ENCODE measurements at places on chromosomes 1 and 21.

DNA sequence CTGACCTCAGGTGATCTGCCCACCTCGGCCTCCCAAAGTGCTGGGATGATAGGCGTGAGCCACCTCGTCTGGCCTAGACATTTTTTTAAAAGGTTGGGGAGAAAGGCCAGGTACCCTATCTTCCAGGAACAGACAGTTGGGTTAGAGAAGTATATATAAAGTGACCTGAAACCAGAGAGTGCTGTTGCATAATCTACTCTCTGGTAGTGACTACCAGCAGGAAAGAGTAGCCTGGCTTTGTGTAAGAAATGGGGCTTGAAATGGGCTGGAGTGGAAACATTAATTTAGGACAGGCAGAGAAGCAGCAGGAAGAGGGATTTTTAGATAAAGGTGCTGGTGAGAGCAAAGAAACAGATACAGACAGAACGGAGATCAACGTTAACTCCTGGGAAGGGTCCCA, 125.8 kb upstream of the HOOK1 start:
- no peak for DNase-seq

- no peak for DNase-seq
Measured at GRCh38 chr1:186491336-186491735, 30.4 kb upstream of the PDC start.

GRCh38 chr1:10980094-10980577, 32.3 kb upstream of the TARDBP start:
- DNase-seq = no peak

DNA sequence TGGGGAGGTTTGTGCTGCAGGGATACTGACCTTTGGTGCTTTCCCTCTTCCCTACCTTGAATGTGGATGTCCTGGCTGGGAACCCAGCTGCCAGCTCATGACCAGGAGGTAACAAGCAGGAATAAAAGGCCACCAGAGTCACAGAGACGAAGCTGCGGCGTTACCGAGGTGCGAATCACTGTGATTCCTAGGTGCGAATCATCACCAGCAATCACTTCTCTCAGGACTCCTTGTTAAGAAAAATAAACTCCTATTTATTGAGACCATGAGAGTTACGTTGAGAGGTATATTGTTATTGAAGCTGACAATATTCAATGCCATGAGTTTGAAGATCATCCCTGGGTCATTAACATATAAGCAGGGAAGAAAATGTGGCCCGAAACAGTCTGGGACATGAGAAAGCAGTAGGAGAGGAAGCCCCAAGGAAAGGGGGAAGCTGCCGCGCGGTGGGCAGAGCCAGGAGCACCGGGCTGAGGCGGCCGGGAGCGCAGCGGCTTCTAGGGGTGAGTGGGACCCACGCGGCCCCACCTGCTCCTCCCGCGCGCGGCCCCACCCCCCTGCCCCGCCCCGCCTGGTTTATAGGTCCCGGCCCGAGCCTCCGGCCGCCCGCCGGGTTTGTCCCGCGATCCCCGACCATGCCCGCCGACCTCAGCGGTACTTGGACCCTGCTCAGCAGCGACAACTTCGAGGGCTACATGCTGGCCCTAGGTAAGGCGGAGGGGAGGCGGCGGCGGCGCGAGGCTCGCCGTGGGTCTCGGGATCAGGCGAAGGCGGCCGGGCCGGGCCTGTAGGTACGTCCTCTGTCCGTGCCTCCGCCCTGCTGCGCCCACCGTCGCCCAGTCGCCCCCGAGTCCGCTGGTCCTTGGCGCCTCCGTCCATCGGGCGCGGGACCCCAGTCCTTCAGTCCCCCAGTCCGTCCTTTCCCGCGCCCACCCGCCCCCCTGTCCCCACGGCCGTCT, at the start of gene RBP7:
RBP7 (plus strand) TSS at position 605 of the 959 bp plus-strand sequence; CDS start at position 636, 31 bp downstream.
- DNase-seq = no peak

DNA sequence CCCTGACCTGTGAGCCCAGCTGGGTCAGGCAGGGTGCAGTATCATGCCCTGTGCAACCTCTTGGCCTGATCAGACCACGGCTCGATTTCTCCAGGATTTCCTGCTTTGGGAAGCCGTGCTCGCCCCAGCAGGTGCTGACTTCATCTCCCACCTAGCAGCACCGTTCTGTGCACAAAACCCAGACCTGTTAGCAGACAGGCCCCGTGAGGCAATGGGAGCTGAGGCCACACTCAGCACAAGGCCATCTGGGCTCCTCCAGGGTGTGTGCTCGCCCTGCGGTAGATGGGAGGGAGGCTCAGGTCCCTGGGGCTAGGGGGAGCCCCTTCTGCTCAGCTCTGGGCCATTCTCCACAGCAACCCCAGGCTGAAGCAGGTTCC, 29.6 kb downstream of the SLC19A1 start:
- no peak for DNase-seq

DNA sequence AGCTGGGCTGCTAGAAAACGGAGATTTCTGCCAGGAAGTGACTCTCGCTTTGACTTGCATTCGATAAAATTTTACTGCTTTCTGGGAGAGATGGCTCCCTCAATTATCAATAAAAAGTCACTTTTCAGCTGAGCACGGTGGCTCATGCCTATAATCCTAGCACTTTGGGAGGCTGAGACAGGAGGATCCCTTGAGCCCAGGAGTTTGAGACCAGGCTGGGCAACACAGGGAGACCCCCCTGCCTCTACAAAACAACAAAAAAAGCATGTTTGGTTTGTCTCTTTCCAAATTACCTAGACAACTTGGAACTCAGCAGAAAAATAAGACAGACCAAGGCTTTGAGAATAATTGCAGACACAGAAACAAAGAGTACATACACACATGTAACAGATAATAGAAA, 12.9 kb upstream of the ENSA start:
- DNase-seq = no peak

- no peak for DNase-seq
Measured at GRCh38 chr1:17733661-17734060, 21.5 kb upstream of the ACTL8 start.

DNA sequence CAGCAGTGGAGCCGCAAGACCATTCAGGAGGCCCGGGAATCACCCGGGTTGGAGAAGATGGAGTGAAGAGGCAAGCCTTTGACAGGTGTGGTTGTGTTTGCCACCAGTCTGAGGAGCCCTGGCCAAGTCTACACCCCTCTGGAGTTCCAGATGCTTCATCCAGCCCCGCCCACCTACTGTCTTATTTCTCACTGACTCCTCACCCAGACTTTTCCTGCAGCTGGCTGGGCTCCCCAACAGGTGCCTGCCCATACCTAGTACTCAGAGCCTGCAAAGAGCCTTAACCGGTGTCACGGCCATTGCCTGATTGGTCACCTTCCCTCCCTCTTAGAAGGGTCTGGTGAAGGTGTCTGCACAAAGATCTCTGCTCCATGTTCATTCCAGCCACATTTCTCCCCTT, 16.0 kb downstream of the SLC9A1 start:
- DNase-seq = no peak

DNA sequence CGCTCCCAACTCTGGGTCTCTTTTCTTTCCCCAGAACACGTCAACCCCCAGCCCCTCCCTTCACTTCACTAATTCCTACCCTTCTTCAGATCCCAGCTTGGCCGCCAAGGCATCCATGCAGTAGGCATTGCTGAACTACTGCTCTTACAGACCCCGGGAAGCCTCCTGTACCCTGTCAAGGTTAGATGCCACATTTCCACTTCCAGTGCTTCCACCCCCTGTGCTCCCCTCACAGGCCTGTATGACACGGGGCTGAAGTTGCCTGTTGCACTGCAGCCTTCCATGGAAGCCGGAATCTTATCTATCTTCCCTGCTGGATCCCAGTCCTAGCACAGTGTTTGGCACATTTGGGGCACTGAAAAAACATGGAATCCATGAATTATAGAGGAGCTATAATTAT, 99.0 kb upstream of the SOD1 start:
- no peak for DNase-seq

GRCh38 chr1:35707601-35708440, 10.9 kb downstream of the C1orf216 start:
- no peak for DNase-seq

- no peak for DNase-seq
Measured at GRCh38 chr21:44337941-44338895, 972 bp downstream of the CFAP410 start.

DNA sequence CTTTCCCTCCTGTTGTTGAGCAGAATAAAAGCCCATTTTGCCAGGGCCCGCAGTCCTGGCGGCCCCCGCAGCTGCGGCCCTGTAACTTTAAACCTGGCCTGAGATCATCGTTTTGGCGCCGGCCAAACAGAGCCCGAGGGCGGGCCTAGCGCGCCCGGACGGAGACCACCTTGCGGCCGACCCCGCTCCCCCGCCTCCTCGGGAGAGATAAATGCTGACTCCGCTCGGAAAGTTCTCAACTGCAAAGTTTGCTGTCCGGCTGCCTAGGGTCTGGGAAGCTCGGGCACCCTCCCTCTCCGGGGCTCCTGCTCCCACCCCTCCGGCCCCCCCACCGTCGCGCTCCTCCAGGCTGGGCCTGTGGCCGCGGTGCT, at the start of gene PDPN:
PDPN (plus strand) TSS at position 238 of the 371 bp plus-strand sequence. CDS start 202 bp downstream, outside the sequence.
- DNase-seq = no peak

GRCh38 chr1:16092923-16093511, 19.6 kb upstream of the FAM131C start:
- no peak for DNase-seq

DNA sequence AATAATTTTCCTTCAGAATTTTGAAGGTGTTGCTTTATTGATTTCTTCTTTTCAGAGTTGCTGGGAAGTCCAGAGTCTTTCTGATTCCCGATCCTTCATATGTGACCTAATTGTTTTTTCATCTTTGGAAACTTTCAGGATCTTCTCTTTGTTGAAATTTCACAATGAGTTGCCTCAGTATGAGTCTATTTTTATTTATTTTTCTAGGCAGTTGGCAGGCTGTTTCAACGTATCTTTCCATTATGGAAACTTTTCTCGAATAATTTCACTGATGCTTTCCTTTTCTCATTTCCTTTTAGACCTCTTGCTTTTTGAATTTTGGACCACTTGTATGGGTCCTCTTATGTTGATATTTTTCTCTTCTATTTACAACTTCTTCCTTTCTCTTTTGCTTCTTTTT, 354.3 kb downstream of the TGFB2 start:
- no peak for DNase-seq

GRCh38 chr1:90721210-90722194, 4.4 kb upstream of the BARHL2 start:
- no peak for DNase-seq

DNA sequence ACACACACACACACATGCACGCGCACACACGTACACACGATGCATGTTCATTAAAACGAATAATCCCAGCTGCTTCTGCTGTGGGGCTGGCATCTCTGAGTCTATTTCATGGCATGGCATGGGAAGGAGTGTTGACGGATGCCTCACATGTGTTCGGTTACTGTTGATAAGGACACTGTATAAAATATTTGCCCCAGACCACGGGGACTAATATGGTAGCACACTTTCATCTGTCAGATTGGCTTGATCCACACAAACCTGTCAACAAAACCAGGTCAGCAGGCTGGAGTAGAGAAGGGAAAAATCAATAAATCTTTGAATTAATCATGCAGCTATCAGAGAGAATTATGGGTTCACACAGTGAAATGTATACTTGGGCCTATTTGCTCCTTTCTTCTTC, 171.9 kb downstream of the DSCAM start:
- DNase-seq = no peak

DNA sequence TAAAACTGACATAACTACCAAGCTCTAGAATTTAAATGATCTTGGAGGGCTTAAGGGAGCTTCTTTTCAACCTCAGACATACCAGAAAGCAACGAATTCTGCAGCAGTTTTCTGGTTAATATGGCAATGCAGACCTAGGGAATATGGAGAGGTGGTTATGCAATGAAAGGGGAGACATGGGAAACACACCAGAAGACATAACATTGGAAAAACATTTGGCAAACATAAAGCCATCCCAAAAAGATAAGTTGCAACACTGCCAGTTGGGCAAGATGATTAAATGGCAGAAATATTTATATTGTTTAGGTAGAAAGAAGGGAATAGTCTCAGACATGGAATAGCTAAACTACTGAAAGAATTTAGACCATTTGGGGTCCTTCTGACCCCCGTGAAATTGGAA, 104.5 kb downstream of the KCNJ6 start:
- no peak for DNase-seq

- no peak for DNase-seq
Measured at GRCh38 chr1:34113887-34114286, 51.1 kb downstream of the CSMD2 start.

DNA sequence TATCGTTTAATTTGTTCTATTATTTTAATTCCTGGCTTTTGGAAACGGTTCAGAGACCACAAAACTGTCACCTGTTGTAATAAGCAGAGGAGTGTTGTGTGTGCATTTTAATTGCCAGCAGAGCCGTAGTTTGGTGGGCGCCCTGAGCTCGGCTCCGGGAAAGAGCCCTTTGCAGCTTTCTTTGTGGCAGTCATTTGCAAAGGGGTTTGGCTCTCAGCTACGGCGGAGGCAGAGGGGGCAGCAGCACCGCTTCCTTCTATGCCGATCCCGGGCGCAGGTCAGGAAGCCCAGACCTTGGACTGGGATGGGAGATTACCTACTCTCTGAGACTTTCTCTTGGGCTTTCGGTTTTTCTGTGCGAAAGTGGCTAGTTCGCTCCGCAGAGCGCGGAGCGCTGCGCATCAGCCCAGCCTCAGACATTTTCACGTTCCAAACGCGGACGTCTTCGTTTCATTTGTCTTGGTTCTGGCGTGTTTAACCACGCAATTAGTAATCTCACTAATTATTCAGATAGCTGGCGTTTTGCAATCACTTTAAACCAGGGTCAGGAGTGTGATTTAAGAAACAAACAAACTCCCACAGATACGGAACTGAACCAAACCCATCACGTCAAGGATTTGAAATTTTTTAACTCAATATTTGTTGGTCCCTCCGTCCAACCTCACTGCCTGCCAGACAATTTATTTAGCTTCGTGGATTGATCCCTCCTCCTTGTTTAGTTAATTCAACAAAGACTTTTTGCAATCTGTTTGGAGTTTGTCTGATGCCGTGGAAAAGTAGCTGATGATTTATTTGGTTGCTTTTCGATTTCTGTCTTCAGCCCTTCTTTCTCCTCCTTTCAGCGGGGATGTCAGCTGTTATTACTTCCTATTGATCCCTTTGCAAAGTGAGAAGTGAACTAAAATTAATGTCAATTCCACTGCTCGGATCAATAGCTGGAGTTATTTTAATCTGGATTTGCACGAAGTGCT, 3.9 kb downstream of the RNF220 start:
- DNase-seq = no peak

GRCh38 chr1:15835205-15835740, 12.2 kb upstream of the SPEN start:
- DNase-seq = peak; percentile 61

DNA sequence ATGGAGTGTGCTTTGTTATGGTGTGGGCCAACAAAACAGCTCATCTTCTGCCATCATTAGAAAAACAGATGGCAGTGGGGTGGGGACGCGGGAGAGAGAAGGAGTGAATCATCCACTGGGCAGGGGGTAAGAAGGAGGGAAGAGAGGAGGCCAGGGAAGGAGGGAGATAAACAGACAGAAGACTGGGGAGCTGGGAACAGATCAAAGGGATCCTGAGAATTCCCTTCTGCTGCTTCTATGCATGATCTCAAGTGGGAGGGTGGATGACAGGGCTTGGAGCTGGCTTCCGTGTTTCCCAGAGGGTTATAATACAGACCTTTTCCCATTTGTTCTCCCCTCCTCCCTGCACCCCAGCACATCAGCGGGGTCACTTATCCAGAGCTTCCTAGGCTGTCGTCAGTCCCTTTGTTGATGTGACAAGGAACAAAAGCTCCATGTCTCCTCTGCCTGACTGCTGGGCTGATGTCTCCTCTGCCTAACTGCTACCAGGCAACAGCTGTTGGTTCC, 338.6 kb downstream of the PAPPA2 start:
- DNase-seq = no peak

Data from activated naive CD4-positive, alpha-beta T cell (primary cell).